Cortex of kidney (tissue), 1 donor: ENCODE measurements at places on chromosomes 3 and 15.

DNA sequence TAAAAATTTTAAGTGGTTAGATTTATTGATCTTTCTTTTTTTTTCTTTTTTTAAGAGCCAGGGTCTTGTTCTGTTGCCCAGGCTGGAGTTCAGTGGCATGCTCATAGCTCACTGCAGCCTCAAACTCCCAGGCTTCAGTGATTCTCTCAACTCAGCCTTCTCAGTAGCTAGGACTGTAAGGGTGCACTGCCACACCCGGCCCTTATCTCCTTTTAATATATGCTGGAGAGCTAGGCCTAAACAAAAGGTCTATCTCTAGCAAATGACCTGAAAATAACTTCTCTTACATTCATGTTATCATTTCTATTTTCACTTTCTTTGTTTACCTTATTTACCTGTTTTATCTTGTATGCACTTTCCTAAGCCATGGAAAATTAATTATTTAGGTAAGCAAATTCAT, 35.2 kb upstream of the MELTF start:
- no peak for DNase-seq

DNA sequence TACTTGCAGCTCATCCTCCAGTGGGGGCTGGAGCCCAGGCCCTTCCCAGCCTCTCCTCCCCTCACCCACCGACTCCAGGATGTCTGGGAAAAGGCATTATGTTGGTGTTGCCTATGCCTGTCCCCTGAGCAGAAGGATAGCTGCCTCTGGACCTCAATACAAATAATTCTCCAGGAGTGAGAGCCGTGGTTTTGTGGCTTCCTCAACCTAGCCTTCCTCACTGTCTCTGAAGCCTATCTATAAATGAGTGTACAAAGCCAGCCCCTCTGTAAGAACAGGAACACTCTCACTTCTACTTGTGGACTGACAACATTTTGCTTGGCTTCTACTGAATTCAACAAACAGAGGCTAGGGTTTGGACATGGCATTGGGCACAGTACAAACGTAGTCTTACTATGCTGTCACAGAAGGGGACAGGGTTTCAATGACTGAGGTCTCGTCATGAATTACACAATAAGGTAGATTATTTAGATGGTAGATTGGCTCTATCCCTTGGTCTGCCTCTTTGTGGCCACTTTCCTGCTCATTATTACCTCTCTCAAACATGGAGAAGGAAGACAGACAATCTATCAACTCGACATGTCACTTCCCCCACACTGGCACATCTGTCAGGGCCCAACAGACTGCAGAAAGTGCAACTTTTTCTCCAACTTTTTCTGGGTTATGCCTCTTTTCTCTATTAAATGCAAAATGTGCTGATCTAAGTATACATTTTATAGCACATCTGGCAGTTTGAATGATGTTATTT, 82.8 kb upstream of the MEX3B start:
- no peak for DNase-seq

GRCh38 chr3:72932416-72932815, 44.6 kb downstream of the GXYLT2 start:
- no peak for DNase-seq

- DNase-seq = no peak
Observed at GRCh38 chr3:64238971-64239667, 13.9 kb upstream of the PRICKLE2 start.

DNA sequence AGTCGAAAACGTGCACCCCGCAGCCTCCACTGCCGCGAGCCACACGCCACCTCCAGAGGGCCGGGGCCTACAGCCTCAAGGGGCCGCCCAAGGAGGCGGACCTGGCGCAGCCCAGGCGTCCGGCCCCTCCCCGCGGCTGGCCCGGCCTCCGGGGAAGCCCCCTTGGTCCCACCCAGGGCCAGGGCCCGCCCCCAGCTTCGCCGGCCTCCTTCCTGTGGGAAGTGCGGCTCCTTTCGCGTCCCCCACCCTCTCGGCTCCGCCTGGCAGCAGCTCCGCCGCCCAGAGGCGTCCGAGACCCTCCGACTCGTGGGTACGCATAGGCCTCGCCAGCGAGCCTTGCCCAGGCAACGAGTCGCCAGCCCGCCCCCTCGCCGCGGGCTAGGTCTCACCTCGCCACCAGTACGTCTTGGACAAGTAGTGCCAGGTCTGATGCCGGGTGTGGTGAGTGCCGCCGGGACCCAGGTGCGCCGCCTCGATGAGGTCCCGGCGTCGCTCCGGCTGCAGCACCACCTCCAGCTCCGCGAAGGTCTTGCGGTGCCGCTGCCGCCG, 642 bp downstream of the ZBTB11 start:
- DNase-seq = no peak

DNA sequence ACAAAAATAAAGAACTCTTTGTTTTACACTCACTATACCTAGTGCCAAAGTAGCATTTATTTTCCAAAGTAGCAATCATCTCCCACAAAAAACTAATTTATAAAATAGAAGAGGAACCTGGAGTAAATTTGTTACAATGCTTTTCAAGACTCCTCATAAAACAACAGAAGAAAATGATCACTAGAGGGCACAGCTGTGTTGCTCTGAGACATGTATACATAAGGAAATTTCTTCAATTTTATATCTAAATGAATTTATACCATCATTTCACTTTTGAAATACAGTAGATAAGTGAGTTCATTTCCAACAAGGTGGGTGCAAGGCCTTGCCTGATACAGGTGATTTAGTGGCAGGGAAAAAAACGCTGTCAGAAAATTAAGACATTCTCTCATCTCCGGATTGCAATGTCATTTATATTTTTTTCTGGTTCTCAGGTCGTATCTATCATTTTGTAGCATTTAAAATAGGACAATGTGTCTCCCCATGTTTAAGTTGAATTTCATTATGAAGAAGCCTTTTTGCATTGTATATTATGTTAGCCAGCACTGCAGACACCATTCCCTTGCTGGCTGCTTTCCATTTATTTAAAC, 25.3 kb upstream of the ARHGEF26 start:
- DNase-seq = no peak

DNA sequence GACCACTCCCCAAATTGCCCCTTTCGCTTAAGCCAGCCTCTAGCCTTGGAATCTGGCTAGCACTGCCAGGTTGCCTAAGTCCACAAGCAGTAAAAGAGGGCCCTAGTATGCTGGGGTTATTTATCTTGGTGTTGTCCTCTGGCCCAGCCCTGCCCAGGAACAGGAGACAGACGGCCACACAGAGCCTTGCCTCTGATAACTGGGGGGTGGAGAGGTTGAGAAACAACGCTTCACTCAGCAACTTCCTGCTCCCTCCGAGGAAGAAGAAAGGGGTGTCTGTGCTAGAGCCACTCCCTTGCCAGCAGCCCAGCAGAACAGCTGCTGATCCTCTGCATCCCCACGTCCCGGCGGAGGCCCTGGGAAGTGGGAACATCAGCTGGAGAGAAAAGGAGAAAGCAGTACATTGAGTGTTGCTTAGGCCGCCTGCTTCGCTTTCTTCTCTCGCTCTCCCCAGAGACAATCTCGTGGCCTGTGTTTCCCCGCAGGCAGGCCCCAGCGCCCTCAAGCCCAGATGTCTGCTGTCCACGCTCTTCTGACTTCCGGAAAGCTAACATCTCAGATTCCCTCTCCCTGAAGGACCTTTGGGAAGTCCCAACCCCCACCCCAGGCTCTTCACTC, 22.6 kb upstream of the C3orf70 start:
- DNase-seq = no peak

GRCh38 chr3:42663581-42664437, 10.3 kb downstream of the ZBTB47 start:
- DNase-seq = no peak

- no peak for DNase-seq
Observed at GRCh38 chr3:99172736-99173657, 271.5 kb upstream of the DCBLD2 start.
